Left kidney (tissue), 8 donors: ENCODE measurements at places on chromosomes 1 and 21.

DNA sequence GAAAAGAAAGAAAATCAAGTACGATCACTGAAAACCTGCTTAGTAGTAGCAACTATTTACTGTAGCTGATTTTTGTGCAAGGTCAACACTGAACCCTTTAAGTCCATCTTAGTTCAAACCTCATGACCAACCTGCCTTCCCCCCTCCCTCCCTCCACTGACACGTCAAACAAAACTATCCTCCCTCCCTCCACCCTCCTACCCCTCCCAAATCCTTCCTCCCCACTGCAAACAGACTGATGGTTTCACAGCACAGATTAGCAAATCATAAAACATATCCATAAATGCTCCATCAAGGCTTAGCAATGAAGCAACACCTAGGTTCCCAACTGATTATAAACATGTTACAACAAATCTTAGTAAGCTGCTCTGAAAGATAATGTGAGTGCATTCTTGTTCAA is 164.3 kb upstream of the GREM2 start:
- no peak for DNase-seq

GRCh38 chr1:23720256-23720995 is 22.8 kb upstream of the ELOA start:
- no peak for DNase-seq

DNA sequence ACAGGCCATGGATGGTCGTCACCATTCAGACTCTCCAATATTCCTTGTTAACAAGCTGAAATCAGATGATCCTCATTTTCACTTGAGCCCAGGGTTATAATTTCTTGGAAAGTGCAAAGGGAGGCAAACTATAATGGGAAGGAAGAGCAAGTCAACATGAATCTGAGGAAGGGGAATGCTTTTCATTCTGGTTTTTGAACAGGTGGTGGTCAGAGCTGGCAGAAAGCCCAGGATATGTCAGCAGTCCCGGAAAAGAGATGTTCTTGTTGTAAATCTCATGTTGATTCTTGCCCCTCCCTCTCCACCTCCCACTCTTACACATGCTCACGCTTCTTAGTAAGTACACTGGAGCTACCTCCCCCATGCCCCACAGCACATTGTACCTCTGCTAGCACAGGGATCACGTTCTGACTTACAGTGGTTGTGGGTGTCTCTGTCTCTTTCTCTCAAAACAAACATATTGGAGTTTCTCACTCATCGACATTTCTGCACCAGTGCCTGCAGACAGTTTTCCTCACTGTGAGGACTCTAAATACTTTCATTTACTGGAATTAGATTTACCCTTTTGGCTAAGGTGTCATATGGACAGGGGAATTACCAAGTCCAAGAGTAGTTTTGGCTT is 77.6 kb downstream of the XCL2 start:
- DNase-seq = peak; percentile 88

GRCh38 chr1:91864017-91864700 is 21.8 kb downstream of the TGFBR3 start:
- DNase-seq = no peak

- no peak for DNase-seq
These were observed 8.6 kb downstream of the ADAMTSL4 start for GRCh38 chr1:150557813-150558212.

DNA sequence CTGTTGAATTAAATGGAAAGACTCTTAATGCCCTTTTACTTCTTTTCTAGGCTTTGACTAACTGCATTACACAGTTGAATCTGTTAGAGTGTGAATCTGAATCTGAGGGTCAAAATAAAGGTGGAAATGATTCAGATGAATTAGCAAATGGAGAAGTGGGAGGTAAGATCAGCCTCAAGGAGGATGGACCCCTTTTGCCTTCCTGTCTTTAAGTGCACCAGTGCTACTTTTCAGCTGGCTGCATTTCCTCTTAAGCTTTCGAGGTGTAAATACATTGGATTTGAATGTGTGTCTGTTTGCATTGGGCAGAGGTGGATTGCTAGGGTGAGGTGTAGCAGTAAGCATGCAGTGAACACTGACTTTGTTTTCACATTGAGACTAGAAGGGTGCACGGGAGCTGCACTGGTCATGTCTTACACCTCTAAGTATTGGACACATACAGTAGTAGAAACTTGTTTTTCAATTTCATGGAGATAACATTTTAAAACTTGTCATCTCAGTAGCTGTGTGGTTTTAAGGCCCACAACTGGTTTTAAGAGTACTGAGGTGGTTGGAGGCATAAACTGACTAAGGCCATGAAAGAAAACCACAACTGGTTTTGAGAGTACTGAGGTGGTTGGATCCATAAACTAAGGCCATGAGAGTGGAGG is 35.4 kb downstream of the MIA3 start:
- no peak for DNase-seq
